ENCODE measurements at places on chromosomes 2 and 18.

DNA sequence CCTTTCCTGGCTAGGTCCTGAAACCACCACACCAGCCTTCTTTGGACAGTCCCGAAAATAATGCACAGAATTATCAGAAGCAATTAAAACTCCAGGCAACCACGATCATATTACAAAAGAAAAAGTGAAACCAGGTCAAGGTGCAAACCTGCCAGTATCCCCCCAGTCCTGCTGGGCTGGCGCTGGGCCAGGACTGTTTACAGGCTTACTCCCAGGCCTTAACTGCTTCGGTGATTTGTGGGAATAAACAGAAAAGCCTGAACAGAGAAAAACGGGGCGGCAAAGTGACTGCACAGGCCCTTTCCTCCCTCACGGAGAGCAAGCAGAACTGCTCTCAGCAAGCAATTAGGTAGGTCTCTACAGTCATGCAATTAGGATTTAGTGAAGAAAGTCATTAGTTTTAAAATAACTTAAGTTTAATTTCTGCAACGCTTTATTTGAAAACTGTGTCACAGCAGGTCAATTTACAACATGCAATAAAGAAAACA lies 1.3 kb downstream of the HDAC4 start:
- no peak for DNase-seq

GRCh38 chr2:96970248-96970875 lies 16.0 kb downstream of the FAM178B start:
- no peak for DNase-seq

GRCh38 chr2:110205660-110206455 lies 1.0 kb upstream of the NPHP1 start:
- no peak for DNase-seq

- no peak for DNase-seq
These were observed 126.2 kb upstream of the MAPRE2 start for GRCh38 chr18:34915046-34915445.

DNA sequence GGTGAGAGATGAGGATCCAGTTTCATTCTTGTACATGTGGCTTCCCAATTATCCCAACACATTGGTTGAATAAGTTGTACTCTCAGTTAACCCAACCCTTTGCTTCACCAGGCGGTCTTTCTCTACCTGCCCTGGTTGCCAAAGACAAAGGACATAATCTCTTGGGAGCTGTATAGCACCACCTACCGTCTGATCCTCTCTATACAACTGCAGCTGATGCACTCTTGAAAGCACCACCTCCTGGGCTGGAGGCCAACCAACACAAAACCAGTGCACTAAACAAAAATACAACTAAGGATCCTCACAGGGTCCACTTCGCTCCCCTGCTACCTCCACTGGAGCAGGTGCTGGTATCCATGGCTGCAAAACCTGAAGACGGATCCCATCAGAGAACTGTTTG lies 473.6 kb upstream of the NRXN1 start:
- no peak for DNase-seq

- DNase-seq = no peak
These were observed 244.8 kb upstream of the NCKAP5 start for GRCh38 chr2:133812826-133813617.

DNA sequence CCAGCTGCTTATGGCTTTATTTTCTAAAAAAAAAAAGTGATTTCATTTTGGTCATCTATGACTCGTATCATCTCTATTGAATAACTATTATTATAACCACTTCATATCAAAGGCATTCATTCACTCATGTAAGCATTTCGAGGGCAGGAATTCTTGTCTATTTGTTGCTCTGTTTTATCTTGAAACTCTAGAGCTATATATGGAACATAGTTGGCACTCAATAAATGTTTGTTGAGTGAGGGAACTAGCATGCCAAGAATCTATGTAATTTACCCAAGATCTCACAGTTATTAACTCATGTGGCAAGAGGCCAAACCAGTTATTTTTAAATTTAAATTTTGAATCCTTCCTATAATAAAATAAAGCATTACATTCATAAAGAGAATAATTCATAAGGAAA lies 470.1 kb downstream of the TMX3 start:
- no peak for DNase-seq

DNA sequence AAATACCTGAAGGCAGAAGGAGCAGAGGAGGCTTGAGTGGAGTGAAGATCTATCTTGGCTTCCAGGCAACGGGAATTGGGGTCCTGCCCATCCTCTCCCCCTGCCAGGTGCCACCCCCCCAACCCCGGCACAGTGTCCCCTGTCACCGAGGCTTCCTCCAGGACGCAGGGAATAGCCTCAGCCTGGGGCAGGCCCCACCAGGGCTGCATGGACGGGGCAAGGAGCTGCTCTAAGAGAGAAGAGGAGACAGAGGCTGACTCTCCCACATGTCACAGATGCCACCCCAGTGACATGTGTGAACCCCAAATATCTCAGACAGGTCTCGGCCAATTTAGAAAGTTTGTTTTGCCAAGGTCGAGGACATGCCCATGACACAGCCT lies 42.1 kb downstream of the PXDN start:
- no peak for DNase-seq

- no peak for DNase-seq
These were observed 13.4 kb upstream of the TMEM237 start for GRCh38 chr2:201656740-201657139.

DNA sequence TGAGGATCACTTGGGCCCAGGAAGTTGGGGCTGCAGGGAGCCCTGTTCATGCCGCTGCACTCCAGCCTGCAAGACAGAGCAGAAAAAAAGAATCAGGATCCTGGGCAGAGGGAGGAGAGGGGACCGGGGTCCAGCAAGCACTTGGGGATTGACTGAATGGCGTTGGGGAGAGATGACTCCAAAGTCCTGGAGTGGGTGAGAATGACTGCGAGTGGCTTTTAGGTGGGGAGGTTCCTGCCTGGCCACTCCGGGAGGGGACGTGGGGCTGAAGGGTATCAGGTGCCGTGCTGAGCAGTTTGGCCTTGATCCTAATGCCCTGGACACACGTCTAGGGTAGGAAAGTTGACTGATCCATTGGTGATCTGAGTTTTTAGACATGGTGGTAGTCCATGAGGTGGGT lies 3.5 kb upstream of the NFATC1 start:
- no peak for DNase-seq

GRCh38 chr2:177352441-177353186 lies 40.0 kb upstream of the AGPS start:
- DNase-seq = no peak

GRCh38 chr2:234587341-234588053 lies 90.6 kb upstream of the ARL4C start:
- no peak for DNase-seq

DNA sequence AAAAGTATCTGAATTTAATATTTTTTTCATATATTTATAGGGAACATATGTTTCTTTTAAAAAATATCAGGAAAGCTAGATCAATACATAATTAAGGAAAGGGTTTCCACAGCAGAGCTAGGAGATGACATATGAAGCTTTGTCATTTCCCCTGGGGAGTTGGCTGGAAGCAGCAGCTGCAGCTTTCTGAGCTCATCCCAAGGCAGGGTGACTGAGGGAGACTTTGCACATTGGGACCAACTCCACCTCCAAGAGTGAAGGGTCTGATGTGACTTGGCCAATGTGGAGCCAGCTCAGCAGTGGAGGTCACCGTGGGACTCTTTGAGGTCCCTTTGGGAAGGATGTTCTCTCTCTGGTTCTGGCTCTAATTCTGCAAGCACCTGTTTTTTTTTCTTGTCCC lies 315.1 kb downstream of the RDH14 start:
- no peak for DNase-seq

- DNase-seq = no peak
These were observed 245.8 kb upstream of the SLC39A10 start for GRCh38 chr2:195411219-195411687.

DNA sequence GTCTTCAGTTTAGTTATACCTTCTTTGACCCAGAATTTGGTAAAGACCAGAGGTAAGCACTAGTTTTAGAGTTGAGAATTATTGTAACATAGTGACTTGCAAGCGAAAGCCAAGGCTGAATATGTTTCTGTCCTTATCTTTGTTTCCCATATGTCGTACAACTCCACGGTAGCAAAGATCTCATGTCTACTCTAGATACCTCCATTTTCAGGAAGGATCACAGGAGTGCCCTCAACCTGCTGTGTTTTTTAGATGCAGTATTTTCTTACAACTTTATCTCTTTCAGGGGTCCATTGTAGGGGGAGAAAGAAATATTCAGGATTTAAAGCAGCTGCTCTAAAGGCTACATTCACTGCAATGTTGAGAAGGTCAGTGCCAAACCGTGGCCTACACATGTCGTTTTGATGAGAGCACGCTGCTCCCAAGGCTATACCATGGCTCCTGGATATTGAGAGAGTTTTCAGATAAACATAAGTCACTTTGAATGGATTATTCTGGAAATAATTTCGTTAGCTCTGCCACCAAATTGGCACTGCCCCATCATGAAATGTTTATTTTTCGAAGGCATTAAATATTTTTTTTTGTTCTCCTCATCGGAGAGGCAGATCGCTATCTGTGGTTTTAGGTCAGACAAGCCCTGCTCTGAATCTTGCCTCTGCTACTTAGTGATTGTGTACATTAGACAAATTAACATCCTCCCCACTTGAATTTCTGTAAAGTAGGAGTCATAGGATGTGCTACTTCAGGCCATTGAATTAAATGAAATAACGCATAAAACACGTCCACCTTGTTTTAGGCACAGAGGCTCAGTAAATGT lies 2.1 kb downstream of the RHBDD1 start:
- DNase-seq = no peak

GRCh38 chr2:120496235-120496634 lies 150.3 kb downstream of the INHBB start:
- DNase-seq = no peak

DNA sequence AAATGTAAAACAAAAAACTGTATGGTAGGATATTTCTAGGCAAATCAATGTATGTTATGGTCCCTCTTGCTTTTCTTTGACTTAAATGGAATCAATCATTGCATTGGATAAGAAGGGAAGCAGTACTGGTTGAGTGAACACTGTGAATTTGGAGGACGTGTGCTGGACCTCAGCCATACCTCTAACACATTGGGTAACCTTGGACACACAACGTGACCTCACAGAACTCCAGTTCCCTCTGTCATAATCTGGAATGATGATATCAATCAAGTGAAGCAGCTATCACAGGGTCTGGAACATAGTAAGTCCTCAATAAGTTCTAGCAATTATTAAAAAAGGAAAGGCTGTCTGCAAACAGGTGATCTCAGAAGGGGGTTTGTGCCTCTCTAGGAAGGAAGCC lies 474.9 kb upstream of the TCF4 start:
- no peak for DNase-seq

DNA sequence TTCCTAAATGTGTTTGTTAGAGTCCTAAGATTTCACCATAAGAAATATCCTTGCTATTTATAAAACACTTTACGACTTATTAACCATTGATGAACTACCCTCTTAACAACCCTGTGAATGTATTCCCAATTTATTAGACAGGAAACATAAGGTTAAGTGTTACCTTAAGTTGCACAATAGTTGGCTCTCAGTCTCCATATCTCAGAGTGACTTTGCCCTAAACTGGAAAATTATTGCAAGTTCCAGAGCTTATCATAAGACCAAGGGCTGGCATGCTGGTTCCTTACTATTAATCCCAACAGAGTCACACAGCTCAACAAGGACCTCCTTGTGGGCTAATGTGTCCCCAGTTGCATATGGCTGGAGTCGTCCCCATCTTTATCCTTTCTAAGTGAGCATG lies 165.8 kb downstream of the INSIG2 start:
- DNase-seq = no peak

- DNase-seq = no peak
These were observed 65.7 kb upstream of the FOSL2 start for GRCh38 chr2:28326881-28327505.

DNA sequence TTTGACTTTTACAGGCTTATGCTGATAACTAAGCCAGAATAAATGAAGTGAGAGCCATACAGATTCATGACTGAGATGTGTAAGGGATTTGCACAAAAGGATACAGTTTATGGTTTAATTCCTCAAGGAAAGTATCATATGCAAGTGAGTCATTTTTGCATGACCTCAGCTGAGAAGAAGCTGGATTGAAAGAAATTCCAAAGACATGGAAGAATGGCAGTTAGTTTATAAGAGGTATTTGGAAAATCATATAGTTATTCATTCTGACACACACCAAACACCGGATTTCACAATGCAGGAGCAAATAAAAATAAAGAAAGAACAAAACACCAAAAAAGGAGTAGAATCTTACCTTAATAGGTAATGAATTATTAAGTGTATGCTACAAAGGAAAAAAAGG lies 83.2 kb upstream of the RND3 start:
- no peak for DNase-seq

- no peak for DNase-seq
These were observed 88.6 kb downstream of the SMAD7 start for GRCh38 chr18:48862132-48862531.

DNA sequence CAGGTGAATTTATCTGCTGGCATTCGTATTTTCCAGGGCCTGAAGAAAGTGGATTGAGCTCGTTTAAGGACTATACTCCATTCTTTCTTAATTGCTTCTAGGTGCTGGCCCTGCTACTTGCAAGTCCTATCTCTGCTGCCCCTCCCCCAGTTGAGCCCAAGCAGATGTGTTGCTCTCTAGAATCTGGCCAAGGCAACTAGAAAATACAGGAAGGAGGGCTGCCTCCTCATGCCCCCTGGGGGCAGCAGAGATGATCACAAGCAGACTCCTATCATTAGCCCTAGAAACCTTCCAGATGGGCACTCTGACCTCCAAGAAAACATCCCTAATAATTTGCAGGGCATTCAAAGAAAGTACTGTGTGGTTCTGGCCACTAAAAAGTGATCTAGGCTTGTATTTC lies 72.5 kb upstream of the CYP26B1 start:
- DNase-seq = no peak

- no peak for DNase-seq
These were observed 56.9 kb downstream of the SLC38A11 start for GRCh38 chr2:164898475-164898874.

- DNase-seq = no peak
These were observed 60.5 kb downstream of the HK2 start for GRCh38 chr2:74894272-74894981.

Data from NCI-H1436 treated with DMSO at 0.1 percent for 48 hours (cell line).